ENCODE measurements at places on chromosomes 1 and 21.

- DNase-seq = no peak
Observed at GRCh38 chr1:235878082-235878811, 11.5 kb upstream of the LYST start.

DNA sequence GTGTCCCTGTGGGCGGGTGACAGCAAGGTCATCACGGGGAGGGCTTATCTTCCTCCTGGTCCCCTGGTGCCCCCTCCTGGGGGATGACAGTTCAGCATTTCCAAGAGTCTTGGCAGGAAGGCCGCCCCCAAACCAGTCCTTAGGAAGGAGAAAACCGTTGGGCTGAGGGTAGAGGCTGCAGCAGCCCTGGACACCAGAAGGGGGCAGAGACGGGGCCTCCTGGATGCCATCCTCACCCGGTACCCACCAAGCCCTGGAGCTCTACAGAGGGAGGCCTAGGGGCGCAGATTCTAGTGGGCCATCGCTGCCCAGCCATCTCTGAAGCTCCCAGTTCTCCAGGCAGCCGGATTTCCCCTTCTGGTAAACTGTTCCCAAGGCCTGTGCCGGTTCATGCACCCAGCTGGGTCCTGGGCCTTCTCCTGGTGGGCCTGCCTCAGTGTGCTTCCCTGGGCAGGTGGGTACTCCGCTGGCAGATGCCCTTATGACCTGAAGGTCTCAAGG, 14.8 kb upstream of the ZNF669 start:
- no peak for DNase-seq

GRCh38 chr21:34640858-34641257, 25.9 kb upstream of the RCAN1 start:
- peak; percentile 1 for DNase-seq

DNA sequence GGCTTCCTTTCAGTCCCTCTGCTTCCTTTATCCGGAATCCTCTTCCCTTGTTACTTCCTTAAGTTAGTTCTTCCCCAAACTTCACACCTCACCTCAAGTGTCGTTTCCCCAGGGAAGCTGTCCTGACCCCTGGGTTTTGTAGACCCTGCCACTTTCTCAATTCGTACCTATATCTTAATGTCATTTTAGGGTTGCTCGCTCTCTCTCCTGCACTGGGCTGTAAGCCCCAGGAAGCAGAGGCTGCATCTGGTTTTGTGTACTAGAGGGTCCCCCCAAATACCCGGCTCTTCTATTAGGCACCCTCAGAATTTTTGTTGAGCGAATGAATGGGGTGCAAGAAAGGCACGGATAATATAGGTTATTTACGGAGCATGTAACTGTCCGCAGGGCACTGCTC, 603 bp upstream of the OPRD1 start:
- DNase-seq = no peak

All from kidney glomerular epithelial cell (primary cell).